ENCODE measurements at places on chromosomes 13 and 19. TPM values are rescaled to one million over a fixed set of nuclear protein-coding genes. Genes with fewer than 3 reads are reported as not detected.

GRCh38 chr13:75715601-75716523, 79.7 kb downstream of the LMO7 start:
- no peaks in the 10 kb centered on the region for H3K27me3 ChIP-seq
- DNase-seq = no peak
- no peaks in the 10 kb centered on the region for H3K36me3 ChIP-seq
- no peak overlapping the region for H3K27ac ChIP-seq

GRCh38 chr19:917323-918151, at the start of gene KISS1R:
Gene KISS1R (plus strand): TSS chr19:917333. CDS start chr19:917503, 170 bp downstream.
- peak within 1 kb of the TSS; percentile 76 for H3K4me3 ChIP-seq
- DNase-seq = no peak
- H3K36me3 ChIP-seq = no peaks in the 10 kb centered on the region
- peaks cover 4% of the 10 kb centered on the region for H3K27me3 ChIP-seq
- H3K27ac ChIP-seq = no peak within 1 kb of the TSS
- H3K4me1 ChIP-seq = peaks cover 16% of the 10 kb centered on the region

- no peak for DNase-seq
- peaks cover 15% of the 10 kb centered on the region for H3K27me3 ChIP-seq
- no peak overlapping the region for H3K4me3 ChIP-seq
- no peak overlapping the region for H3K27ac ChIP-seq
- no peaks in the 10 kb centered on the region for H3K36me3 ChIP-seq
- no peaks in the 10 kb centered on the region for H3K4me1 ChIP-seq
These were observed 14.8 kb upstream of the MTUS2 start for GRCh38 chr13:28805193-28805819.

Gene PEAK3
- total RNA-seq = 0.16 TPM

Gene TEAD2
- total RNA-seq = not detected

All from activated T-helper 1 cell treated with anti-CD3 and anti-CD28 coated beads, Interleukin-12 subunit alpha, Interleukin-12 subunit beta, Interleukin-2, Interleukin-4 antibody, amounts not matched to agents 30 ng/mL and 10 ng/mL and 1 ng/mL, durations not matched to agents 14 hours and 24 hours and 36 hours (primary cell).